ENCODE measurements at places on chromosomes 6 and 20.

DNA sequence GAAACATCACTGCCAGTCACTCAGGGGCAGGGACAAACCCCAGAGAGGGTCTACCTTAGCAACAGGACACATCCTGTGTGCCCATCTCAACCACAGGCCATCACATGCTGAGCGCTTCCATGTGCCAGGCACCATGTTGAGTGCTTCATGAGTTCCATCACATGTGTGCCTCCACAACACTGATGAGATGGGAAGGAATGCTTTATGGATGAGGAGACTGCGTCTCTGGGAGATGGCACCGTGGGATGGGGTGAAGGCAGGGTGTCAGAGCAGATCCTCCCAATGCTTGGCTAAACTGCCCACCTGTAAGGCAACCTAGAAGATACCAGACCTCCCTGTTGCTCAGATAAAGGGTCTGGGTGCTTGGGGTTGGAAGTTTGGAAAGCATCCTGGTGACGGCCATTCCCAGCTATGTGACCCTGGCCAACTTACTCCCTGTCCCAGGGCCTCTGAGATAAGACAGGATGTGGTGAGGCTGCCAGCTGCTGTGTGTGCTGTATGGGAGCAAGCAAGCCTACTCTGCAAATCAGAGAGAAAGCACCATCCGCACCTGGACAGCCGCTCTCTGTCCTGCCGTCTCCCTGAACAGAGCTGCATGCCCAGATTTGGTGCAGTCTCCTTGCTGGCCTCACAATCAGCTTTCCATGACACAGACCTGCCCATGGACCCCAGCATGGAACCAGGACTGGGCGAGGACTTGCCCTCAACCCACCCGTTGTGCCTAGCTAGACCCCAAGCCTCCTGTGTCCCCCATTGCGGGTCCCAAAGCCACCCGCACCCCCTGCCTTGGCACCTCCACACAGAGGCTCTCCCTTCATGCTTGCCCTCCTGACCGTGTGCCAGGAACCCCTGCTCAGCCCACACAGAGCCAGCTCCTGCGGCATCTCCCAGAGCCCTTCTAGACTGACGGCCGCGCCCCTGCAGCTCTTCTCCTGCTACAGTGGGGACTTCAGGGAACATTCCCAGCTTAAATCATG is 143.7 kb downstream of the SYNDIG1 start:
- DNase-seq: no peak

DNA sequence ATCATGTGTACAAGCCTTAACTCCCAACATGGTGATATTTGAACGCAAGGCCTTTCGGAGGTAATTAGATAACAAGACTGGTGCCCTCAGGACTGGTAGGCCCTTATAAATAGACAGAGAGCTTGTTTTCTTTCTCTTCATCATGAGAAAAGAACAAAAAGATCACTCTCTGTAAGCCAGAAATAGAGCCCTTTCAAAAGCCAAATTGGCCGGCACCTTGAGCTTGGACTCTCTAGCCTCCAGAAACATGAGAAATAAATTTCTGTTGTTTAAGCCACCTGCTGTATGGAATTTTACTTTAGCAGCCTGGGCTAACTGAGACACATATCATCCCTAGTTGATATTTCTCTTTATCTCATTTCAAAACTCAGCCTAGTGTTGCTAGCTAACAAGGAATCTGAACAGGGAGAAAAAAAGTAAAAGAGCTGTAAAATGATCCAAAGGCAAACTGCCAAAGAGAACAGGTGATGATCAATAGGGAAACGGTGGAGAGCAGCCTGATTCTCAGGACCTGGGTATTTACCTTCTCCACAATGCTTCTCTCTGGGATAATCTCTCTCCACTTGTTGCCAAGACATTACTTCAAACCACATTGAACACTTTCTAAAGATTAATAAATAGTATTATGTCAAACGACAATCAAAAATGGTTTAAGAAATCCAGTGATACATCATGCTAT is 6.1 kb downstream of the COL21A1 start:
- DNase-seq: no peak

DNA sequence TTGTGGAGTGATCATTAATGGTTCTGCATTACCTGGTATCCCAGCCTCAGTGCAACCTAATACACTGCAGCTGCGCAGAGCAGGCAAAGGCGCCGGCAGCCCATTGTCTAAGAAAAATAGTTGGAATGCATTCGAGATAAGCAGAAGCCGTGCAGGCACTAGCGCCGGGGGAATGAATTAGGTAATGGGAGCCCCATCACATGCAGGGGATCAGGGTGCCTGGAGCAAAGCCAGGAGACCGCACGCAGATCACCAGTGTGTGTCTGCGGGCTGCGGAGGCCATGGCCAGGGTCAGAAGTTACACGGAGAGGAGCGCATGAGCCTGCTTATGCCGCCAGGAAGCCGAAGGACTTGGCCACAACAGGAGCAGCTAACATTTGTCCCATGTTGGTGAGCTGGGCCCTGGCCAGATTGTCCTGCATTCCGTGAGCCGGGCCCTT is 156.8 kb downstream of the DLL1 start:
- DNase-seq: no peak

DNA sequence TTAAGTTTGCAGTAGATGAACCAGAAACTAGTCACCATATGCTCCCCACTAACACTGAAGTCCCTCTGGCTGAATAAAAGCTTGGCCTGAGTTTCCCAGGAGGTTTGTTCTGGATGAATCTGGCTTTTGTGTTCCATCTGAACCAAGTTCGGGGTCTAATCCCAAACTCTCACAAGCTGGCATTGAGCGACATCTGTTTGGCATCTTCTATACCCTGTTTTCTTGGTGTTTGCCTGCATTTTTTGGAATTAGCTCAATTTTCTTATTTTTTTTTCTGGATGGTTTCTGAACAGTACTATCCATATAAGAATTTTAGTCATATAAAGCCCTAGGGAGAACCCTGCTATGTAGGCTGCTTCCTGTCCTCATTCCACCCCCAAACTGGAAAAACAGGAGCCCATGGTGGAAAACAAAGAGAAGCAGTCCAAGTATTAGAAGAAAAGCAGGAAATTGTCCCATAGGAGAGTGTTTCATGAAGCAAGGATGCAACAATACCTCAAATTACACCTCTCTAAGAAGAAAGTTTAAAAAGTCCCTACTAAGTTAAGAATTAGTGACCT is 737.1 kb downstream of the DHX35 start:
- DNase-seq: no peak

DNA sequence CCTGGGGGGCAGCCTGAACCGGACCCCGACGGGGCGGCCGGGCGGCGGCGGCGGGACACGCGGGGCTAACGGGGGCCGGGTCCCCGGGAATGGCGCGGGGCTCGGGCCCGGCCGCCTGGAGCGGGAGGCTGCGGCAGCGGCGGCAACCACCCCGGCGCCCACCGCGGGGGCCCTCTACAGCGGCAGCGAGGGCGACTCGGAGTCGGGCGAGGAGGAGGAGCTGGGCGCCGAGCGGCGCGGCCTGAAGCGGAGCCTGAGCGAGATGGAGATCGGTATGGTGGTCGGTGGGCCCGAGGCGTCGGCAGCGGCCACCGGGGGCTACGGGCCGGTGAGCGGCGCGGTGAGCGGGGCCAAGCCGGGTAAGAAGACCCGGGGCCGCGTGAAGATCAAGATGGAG is 636 bp downstream of the SRF start:
- no peak for DNase-seq

DNA sequence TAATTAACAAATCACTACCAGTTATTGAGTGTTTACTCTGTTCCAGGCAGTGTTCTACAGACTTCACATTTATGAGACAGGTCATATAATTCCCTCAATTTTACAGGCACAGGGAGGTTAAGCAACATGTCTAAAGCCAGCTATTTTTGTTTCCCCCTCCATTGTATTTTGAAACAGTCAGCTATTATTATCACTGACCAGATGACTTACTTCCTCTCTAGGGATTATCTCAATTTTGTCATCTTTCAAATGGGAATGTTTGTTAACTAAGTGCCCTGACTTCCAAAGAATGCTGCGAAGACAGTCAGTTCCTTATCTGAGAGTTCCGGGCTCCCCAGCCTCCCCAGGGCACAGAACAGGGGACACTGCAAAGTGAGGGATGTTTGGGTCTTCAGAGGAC is 5.6 kb upstream of the CNPY3 start:
- no peak for DNase-seq

GRCh38 chr20:58715391-58715800 is 22.8 kb downstream of the NPEPL1 start:
- no peak for DNase-seq

DNA sequence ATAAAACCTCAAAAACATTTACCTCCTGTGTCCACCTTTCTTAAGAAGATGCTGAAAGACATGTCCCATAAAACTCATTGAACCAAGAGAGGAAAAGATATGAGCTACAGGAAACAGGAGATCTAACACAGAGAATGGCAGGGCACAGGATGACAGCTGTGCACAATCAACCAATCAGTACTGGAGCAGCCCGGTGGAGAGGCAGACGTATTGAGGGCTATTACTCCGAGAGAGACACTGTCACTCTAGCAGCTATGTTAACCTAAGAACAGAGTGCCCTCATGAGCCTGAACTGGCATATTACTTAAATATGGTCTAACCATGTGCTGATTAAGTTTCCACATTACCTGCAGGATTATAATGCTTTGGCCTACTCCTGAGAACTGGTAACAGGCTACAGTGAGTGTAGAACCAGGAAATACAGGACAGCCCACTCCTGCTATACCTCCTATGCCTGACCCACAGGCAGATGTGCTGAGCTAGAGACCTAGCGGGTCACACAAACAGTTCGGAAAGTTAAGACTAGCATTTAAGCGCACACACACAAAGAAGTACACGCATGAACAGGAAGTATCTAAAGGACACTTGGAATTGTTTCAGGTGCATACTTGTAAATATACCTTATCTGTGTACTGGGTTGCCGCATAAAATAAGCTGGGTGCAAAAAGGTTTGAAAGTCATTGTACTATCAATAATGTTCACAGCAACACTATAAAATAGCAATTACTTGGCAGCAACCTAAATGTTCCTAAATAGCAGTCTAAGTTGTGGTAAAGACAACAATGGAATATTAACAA is 199.3 kb upstream of the SHLD1 start:
- no peak for DNase-seq

Data from kidney epithelial cell (primary cell).